ENCODE measurements at places on chromosomes 12 and 14.
A peak's percentile ranks its signal among the peaks of the same experiment; 100 is the strongest.

DNA sequence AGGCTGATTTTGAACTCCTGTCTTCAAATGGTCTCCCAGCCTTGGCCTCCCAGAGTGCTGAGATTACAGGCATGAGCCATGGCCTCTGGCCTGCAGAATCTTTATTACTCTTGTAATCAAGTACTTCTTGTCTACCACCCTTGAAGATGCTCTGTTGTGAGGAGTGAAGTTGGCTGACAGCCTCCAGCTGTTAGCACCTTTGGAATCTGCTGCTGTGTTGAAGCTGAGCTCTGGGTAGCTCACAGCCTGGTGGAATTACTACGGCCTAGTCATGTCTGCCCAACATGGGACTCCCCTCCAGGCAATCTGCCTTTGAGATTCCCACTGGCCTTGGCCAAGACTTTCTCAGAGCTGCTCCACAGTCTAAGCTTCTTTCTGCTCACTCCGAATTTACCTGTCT lies 5.8 kb upstream of the C12orf75 start:
- DNase-seq, result no peak

DNA sequence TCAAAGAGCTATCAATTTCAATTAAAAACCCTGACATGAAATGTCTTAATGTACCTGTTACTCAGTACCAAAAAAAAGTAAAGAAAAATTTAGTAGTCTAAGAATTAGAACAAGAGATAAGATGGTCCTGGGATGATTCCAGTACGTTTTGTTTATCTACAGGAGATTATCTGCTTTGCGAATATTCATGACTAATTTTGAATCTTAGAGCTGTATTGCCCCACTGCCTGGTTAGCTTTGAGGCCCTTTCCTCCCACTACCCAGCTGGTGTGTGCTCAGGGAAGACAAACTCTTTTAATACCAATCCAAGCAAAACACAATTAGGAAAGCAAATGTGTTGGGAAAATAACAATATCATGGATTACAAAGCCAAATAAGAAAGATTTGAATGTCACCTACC lies 263.5 kb downstream of the FOXG1 start:
- DNase-seq, result no peak

- DNase-seq, result no peak
Observed at GRCh38 chr12:125211464-125211863, 146.2 kb downstream of the AACS start.

DNA sequence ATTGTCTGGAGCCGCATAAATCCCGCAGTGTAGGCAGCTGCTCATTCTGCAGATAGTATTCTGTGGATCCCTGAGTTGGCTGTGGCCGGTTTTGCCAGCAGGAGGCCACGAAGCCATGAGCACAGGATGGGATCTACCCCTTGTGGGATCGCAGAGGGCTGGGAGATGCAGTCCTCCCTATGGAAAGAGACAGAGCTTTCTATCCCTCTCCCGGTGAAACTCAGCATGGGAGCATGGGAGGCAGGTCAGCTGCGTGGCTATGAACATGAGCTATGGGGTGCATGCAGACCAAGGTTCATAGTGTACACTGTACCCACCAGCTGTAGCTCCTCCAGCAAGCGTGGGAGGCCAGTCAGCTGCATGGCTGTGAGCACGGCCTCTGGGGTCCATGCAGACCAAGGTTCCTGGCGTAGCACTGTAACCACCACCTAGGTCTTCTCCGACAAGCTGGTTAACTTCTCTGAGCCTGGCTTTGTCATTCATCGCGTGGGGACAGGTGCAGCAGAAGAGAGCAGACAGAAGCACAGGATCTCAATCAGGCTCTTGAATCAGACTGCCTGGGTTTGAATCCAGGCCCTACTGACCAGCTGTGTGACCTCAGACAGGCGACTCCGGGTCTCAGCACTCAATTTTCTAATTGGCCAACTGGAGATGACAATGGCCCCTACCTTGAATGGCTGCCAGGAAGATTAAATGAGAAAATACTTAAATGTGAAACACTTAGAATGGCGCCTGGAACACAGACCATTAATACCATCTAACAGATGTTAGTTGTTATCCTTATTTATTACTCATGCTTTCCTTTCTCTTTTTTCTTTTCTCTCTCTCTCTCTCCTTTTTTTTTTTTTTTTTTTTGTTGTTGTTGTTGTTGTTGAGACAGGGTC lies 6.0 kb downstream of the BDKRB1 start:
- no peak for DNase-seq

DNA sequence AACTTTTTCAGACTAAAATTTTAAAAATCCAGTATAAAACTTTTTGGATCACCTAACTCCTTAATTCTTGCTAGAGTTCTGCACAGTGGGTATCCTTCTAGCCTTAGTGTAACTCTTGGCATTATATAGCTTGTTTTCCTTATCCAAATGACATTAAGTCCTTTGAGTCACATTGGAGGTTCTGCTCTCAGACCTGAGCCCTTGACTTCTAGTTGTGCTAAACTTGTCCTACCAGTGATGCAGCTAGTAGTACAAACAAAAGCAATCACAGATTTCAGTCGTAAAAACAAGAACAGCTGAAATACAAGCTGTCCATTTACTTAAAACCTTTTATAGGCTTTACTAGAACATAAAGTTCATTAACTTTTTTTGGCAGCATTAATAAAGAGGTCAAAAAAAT lies 10.5 kb downstream of the ZBTB1 start:
- no peak for DNase-seq

DNA sequence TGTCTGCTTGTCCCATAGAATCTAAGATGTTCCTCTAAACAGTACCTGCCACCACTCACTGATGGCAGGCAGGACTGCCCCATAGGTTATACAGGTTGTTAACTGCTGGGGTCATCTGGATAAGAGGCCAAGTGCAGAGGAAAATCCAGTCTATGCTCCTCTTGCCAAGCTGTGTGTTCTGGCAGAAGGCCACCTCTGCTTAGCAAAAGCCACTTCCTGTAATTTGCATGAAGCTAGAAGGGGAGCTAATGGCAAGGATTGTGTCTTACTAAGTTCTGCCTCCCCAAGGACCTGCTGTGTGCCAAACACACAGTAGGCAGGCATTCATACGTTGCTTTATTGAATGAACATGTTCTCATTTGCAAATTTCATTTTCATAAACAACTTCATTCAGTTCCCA lies 445.4 kb downstream of the BCL11B start:
- no peak for DNase-seq

DNA sequence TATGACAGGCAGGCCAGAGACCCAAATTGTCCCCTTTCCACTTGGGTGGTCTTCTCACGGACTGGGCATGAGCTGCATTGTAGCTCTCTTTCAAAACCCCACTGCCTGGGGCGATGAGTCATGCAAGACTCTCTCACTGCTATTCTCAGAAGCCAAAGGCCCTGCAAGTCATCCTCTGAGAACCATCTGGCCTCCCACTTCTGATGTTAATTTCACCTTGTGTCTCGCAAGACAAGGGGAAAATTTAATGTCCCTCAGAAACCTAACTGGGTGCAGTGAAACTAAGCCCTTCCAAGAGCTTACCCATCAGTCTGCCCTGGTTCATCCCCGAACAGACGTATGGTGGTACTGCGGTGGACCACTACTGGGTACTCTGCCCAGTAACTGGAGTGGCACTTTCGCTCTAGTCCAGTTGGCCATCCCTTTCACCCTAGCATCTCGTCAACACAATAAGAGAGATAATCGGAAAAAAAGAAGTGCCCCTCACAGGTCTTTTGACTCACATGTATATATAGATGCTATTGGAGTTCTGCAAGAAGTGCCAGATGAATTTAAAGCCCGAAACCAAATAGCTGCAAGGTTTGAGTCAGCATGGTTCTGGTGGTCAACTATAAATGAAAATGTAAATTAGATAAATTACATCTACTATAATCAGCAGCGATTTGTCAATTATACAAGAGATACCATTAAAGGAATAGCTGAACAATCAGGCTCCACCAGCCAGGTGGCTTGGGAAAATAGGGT lies 31.3 kb upstream of the LALBA start:
- no peak for DNase-seq

GRCh38 chr14:22666203-22666893 lies 22.2 kb upstream of the OR6J1 start:
- no peak for DNase-seq

DNA sequence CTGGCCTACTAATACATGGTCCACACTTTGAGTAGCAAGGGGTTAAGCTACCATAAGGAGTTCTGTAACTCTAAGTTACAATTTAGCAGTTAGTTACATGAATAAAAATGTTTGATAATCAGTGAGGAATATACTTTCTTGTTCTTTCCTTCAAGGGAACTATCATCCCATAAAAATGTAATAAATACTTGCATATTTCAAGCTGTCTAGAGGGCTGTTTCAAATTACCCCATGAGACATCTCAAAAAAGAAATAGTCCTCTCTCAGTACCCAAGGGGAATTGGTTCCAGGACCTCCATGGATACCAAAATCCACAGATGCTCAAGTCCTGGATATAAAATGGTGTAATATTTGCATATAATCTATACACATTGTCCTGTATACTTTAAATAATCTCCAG lies 48.7 kb upstream of the GNG2 start:
- DNase-seq, result no peak

DNA sequence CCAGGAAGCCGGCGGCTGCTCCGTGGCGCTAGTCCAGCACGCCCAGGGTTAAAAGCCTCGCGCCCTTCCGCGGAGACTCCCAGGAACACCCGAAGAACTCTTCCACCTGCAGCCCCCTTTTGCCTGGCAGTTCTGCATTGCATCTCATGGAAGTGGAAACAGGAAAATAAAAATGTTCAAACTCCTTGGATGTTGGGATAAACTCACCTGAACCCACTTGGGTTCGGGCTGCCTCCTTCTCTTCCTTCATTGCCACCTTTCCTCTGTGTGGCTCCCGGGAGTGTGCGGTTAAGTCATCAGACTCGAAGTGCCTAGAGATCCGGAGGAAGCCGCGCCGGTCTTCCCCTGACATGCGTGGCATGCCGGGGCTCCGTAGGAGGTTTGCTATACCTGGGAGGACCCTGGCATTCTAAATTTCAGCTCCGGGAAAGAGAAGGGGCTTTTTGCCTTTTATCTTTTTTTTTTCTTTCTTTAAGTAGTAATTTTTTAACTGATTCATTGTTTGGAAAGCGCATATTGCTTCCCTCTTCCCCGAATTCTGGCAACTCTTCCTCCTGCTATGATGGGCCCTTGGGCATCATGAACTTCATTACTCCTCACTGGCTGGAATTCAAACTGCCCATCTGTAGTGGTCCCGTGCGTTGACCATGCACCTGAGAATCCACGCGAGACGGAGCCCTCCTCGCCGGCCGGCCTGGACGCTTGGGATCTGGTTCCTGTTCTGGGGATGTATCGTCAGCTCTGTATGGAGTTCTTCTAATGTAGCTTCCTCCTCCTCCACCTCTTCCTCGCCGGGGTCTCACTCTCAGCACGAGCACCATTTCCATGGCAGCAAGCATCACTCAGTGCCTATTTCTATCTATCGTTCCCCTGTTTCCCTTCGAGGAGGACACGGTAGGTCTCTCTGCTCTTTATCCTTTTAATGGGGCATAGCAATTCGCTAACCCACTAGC lies 931.4 kb downstream of the DIO2 start:
- DNase-seq, result peak; percentile 87

GRCh38 chr12:18468246-18469075 lies 207.1 kb downstream of the PIK3C2G start:
- no peak for DNase-seq

- DNase-seq, result no peak
Observed at GRCh38 chr14:104650057-104650980, 39.1 kb upstream of the INF2 start.

DNA sequence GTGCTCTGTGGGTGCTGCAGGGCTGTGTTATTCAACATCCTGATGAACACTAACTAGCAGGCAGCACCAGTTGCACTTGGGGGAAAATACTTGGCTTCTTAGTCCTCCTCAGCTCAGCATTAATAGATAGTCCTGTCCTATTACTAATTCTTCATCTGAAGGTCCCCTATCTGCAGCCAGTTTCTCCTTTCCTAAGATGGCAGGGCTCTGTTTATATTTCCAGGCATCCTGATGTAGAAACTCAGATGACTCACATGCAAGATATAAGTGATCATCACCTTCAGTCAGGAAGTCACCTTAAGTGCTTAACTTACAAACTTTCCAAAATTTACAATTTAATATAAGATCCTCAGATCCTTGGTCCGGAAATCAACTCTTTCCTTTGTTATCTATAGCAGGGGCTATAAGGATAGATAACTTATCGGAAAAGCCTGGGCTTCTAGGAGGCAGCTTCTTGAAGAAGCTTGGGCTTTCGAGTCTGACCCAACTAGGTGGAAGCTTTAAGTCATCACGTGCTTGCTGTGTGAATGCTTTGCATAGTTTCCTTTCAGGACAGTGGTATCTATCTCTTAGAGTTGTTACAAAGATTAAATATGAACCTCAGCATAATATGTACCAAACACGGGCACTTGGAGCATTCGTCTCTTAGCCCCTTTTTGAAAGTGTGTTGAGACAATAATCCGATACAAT lies 181.0 kb upstream of the GRIP1 start:
- DNase-seq, result no peak

- DNase-seq, result no peak
Observed at GRCh38 chr12:93959657-93960056, 188.7 kb upstream of the PLXNC1 start.

- DNase-seq, result no peak
Observed at GRCh38 chr12:42296503-42297109, 29.3 kb downstream of the ZCRB1 start.

DNA sequence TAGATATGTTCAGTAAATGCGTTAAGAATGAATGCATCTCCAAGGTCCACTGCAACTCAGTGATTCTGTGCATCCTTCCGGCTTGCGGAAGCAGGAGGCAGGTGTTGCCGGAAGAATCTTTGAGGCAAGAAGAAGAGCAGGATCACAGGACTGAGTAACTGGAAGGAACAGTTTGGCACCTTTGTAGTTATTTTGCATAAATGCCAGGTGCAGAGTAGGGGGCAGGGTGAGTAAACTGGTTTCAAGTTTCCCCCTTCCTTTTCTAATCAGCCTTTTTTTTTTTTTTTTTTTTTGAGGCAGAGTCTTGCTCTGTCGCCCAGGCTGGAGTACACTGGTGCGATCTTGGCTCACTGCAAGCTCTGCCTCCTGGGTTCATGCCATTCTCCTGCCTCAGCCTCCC lies 22.3 kb downstream of the DYRK4 start:
- no peak for DNase-seq

DNA sequence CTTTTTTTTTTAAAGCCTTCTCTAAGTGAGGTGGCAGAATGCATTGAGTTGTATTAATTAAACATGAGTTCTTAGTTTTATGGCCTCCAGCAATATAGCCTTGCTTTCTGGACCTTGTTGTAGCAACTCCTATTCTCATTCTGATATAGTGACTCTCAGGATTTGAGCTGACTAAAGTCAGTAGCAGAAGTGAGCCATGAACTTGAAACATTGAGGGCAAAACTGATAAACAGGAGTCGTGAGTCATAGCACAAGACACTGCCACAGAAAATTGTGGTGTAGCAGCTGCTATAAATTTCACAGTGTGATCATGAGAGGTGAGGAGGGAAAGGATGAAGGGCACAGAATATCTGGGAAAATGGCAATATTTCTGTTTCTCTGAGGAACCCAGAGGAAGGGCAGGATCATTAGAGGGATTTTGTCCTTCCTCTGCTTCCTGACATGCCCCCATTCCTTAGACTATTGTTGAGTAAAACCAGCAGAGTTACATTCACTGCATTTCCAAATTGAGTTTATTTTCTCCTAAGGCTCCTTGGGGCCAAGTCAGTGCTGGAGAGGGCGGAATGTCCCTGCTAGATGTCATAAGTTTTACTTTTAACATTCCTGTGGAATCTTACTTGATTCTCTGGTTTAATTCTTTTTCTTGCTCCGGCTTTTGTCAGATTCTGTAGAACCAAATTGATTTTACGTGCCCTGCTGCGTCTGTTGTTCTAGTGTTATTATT lies 7.5 kb downstream of the KLRG1 start:
- no peak for DNase-seq

GRCh38 chr14:65352964-65353530 lies 59.5 kb upstream of the FUT8 start:
- no peak for DNase-seq

Measured in NCI-H187 (cell line).